Cardiac fibroblast (primary cell): ENCODE measurements at places on chromosomes 2 and 18.
A peak's percentile ranks its signal among the peaks of the same experiment; 100 is the strongest.

- no peak for DNase-seq
Observed at GRCh38 chr2:208266936-208267335, 881 bp downstream of the PIKFYVE start.

- DNase-seq, result no peak
Observed at GRCh38 chr2:215010390-215010789, 128.0 kb downstream of the ABCA12 start.

- no peak for DNase-seq
Observed at GRCh38 chr18:78564030-78564429, 415.6 kb upstream of the SALL3 start.

- DNase-seq, result no peak
Observed at GRCh38 chr2:58495806-58496205, 254.7 kb upstream of the FANCL start.

- peak; percentile 47 for DNase-seq
Observed at GRCh38 chr18:70781860-70782453, 493.1 kb downstream of the SOCS6 start.

GRCh38 chr2:27795868-27796277 is 24.4 kb downstream of the MRPL33 start:
- peak; percentile 23 for DNase-seq

GRCh38 chr2:21282515-21282898 is 158.7 kb downstream of the TDRD15 start:
- DNase-seq, result no peak

DNA sequence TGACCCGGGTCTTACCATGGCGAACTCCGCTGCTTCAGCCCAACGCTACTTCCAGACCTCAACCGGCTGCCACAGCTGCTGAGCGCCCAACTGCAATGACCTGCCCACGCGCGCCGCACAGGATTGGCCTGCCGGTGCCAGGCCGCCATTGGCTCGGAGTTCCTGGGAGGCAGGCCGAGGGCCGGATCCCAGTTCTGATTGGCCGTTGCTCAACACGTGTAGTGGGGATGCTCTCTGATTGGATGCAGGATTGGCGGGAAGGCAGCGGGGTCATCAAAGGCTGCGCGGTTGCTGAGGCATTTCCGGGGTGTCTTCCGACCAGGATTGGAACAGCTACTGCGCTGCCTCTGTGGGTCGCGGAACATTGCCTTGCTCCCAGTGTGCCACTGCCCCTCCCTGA is at the start of gene TUBA3E:
TUBA3E (minus strand) TSS at position 97 of the 400 bp plus-strand sequence; CDS start at position 18, 79 bp downstream.
- DNase-seq, result no peak

- no peak for DNase-seq
Observed at GRCh38 chr18:75159646-75160356, 49.1 kb downstream of the PTGR3 start.

DNA sequence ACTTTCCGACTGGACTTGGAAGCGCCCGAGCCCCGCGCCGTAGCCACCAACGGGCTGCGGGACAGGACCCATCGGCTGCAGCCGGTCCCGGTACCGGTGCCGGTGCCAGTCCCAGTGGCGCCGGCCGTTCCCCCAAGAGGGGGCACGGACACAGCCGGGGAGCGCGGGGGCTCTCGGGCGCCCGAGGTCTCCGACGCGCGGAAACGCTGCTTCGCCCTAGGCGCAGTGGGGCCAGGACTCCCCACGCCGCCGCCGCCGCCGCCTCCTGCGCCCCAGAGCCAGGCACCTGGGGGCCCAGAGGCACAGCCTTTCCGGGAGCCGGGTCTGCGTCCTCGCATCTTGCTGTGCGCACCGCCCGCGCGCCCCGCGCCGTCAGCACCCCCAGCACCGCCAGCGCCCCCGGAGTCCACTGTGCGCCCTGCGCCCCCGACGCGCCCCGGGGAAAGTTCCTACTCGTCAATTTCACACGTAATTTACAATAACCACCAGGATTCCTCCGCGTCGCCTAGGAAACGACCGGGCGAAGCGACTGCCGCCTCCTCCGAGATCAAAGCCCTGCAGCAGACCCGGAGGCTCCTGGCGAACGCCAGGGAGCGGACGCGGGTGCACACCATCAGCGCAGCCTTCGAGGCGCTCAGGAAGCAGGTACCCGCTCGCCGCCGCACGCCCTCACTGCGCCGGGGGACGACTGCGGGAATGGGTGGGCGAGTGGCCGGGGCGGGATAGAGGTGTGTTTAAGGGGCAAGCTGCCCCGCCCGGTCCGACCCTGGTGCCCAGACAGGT is 713 bp downstream of the ATOH8 start:
- peak; percentile 73 for DNase-seq

DNA sequence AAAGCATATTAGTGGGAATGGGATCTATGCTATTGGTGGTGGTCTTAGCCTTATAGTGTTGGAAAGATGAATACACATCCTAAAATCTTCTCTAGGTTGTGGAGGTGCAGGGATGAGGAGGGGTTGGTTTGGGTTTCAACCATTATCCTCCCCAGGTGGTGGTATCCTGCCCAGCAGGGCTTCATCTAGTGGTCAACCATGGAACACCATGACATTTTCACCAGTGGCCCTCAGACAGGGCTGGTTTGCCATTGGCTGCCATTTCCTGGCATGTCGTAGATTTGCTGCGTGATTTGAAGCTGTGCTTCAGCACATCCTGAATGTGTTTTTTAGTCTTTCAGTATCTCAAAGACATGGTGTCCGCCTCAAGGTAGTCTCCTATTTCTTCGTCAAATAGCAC is 391.2 kb upstream of the HNRNPA3 start:
- DNase-seq, result no peak

DNA sequence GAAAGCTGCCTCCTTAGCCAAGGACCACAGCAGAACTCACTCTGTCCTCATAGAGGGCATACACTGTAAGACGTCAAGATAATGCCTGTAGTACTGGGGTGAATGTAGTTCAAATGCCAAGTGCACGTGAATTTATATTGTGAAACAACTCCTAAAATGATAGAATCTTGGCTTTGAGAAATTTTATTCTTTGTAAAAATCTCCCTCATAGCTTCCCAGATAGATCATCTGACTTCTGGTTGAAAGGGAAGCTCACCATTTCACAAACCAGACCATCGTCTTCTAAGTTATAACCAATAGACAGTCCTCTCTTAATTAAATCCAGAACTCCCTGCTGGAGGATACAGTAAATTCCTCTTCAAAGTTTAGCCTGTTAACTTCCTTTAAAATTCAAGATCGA is 110.9 kb upstream of the MSTN start:
- no peak for DNase-seq
